Activated B cell treated with CpG ODN at 0.5 μM for 24 hours (primary cell): ENCODE measurements at places on chromosomes 5 and 9.

DNA sequence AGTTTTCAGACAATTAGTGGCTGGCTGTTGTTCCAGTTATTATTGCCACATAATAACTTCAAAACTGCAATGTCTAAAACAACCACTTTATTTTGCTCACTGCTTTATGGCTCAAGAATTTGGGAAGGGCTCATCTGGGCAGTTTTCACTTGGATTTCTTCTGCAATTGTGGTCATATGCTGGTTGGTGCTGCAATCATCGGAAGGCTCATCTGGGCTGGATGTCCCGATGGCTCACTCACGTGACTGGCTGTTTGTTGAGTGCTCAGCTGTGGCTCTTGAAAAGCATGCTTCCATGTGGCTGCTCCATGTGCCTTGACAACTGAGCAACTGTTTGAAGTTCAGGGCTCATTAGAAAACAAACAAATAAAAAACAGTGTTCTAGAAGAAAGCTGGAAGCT lies 1032.5 kb downstream of the DTWD2 start:
- DNase-seq: no peak

- no peak for DNase-seq
These were observed 338.2 kb downstream of the NPR3 start for GRCh38 chr5:33049298-33049697.

GRCh38 chr9:27353474-27354229 lies 56.7 kb upstream of the EQTN start:
- DNase-seq: no peak

DNA sequence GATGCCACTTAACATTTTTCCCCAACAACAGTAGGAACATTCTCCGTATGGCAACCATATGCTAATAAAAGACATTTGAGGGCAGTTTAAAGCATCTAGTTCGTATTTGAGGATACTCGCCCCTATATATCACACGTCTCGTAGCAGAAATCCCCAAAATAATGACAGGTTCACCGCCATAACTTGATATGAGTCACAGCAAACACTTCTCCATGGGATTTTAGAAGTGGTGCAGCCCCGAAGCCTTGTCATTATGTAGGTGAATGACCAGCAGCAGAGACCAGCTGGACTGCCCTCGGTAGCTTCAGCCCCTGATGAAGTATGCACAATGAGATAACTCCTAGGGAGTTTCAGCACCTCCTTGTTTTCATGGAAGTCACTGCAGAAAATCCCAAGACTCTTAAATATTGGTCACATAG lies 2.0 kb downstream of the CTNND2 start:
- no peak for DNase-seq

- DNase-seq: no peak
These were observed 70.5 kb downstream of the ST8SIA4 start for GRCh38 chr5:100832252-100833230.

DNA sequence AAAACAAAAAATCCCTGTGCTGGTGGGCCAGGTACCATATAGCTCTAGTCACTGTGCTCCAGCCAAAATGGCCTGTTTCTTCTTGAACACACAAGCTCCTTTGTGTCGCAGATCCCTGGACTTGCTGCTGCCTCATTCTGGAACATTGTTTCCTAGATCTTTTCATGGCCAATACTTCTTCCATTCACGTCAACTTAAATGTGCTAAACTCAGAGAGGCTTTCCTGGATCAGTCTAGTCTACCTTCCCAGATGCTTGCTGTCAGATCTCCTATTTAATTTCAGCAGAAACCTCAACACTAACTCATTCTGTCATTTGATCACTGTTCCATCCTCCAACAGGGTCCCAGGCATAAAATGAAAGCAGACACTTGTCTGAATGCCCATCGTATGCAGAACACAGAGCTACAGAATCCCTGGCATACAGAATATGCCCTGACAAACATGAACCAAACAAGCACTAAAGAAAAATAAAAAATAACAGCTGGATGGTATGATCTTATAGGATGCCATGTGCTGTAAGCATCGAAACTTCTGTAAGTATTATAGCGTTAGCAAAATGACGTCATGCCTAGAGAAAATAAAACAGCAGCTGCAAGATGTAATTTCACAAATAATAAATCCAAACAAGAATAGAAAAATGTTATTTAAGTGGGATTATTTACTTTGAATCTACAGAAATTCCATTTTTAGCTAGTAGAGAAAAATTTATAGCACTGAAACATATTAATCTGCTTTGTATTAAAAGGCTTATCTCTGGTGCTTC lies 403.7 kb upstream of the DAP start:
- DNase-seq: no peak

- DNase-seq: no peak
These were observed 7.9 kb downstream of the QSOX2 start for GRCh38 chr9:136237486-136238341.

- DNase-seq: no peak
These were observed 73.2 kb downstream of the PGM5 start for GRCh38 chr9:68429631-68430030.

DNA sequence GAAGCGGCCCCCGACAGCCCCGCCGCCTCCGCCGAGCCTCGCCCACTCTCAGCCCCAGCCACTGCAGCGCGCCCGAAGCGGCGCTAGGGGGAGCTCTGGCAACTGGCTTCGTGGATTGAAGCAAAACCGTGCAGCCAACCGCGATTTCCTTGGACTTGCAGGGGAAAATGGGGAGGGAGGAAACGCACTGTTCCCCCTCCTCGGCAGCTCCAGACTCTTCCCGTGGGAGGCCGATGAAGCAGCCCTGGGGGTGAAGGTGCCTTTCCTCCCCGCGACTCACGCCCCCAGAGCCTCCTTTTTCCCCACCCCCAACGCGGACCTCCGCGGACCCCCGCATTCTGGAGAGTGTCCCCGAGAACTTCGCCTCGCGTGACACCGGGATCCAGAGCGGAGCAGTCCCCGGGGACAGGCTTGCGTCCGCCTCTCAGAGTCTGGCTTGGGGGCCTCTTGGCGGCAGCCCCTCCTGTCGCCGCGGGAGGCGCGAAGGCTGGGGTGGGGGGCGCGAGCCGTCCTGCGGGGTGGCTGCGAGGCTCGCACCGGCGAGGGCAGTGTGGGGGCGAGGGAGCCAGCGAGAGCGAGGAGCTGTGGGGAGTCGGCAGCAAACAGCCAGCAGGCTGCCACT lies 3.8 kb downstream of the IER5L start:
- DNase-seq: peak; percentile 74

DNA sequence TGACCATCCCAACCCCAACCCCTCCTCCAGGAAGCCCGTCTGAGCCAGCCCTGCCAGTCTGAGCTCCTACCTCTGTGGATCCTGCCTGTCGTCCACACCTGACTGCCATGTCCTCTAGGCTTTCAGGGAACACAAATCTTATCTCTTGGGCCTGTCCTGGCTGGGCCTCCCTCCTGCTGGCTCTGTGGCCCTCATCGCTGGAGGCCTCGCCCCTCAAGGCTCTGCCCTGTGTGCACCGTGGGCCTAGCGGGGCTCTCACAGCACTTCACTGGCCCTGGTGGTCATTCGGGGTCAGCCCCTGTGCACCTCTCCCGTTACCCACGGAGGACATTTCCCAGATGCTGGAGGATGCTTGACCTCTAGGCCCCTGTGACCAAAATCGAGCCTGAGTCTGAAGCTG lies 133.3 kb downstream of the RXRA start:
- DNase-seq: no peak

GRCh38 chr9:133869674-133870405 lies 122.3 kb downstream of the VAV2 start:
- no peak for DNase-seq

GRCh38 chr5:99331061-99331460 lies 402.3 kb upstream of the CHD1 start:
- no peak for DNase-seq

GRCh38 chr9:131578731-131579504 lies 33.6 kb downstream of the PRRT1B start:
- no peak for DNase-seq

DNA sequence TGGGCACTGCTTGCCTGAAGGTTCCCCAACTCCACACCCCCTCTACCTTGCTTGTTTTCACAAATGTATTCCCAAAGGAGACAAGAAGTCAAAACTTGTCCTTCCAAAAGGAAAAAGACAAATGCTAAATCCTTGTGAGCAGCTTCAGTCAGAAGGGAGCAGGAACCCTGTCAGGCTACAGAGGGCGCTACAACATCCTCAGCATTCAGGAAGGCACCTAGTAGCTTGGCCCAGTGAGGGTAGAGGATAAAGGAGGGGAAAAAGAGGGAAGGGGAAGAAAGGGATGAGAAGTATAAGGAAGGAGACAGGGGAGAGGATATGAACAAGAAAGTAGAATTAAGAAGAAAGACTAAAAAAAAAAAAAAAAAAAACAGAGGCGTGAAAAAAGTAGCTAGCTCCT lies 97.5 kb downstream of the MLLT3 start:
- DNase-seq: no peak

GRCh38 chr5:96790961-96791504 lies 16.7 kb downstream of the ERAP1 start:
- no peak for DNase-seq

DNA sequence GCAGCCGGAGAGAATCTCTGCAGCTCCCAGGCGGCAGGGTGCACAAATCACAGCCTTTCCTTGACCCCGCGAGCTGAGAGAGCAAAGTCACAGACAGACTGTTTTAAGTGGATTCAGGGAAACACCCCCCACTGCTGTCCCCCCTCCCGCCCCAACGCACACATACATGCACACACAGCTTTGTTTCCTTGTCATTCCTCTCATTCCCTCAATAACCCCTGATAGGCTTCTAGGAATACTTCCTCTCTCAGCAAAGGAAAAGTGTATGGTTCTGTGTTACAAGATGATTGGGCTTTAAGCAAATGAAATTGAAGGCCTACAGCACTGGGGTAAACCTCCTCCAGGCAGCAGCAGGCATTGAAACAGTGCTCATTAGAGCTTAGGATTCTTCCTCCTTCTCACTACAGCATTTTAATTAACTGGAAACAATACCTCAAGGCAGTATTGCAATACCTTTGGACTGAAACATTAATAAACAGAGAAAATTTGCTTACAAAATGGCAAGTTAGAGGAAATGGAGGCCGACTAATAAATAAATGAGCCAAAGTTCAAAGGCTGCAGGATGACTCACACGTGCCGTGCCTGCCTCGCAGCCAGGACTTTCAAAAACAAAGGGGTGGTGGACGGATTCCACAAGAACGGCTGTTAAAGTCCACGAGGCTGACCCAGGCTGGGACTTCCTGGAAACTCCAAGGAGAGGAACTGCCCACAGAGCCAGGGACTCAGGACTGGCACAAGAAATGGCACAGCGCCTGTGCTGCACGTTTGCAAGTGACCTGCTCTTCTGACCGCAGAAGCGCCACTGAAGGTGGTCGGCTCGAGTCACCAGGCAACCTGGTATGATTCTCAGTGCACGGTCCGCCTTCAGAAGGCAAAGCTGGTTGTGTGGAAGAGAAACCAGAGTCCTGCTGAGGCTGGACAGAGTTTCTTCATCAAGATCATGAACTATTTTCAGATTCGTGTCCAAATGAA lies 236.2 kb downstream of the SYK start:
- no peak for DNase-seq

DNA sequence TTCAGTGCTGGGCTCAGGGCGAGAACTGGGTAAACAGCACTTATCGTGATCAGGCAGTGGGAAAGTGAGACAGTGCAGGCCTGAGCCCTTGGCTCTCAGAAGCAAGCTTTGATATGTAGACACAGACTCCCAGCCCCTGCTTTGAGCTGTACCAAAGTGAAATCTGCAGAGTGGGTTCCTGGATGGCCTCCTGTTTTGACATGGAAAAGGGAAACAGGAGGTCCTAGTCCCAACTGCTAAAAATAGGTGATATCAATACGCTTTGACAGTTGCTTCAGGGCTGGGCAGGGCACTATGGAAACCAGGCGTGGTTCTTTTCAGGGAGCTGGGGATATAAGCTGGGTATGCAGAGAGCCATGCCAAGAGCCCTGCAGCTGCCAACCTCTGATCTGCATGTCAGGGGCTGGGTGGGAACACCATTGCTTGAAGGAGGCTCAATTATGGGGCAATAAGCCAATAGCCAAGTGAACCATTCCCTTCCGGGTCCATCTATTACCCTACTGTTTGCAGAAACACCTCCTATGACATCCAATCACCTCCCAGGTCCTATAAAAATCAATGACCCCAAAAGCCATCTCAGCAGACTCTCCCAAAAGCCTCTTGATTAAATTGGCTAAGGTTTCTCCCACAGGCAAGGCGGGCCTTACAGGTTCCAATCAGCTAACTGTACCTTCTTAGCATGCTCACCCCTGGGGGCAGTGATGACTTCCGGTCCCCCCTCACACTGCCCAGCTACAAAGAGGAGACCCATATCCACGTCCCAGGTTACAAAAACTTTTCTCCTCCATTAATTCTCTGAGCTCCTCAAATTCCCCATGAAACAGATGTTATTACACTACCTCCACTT lies 45.8 kb downstream of the EPB41L4B start:
- DNase-seq: no peak

- no peak for DNase-seq
These were observed 329.2 kb downstream of the EFNA5 start for GRCh38 chr5:107341376-107342084.

DNA sequence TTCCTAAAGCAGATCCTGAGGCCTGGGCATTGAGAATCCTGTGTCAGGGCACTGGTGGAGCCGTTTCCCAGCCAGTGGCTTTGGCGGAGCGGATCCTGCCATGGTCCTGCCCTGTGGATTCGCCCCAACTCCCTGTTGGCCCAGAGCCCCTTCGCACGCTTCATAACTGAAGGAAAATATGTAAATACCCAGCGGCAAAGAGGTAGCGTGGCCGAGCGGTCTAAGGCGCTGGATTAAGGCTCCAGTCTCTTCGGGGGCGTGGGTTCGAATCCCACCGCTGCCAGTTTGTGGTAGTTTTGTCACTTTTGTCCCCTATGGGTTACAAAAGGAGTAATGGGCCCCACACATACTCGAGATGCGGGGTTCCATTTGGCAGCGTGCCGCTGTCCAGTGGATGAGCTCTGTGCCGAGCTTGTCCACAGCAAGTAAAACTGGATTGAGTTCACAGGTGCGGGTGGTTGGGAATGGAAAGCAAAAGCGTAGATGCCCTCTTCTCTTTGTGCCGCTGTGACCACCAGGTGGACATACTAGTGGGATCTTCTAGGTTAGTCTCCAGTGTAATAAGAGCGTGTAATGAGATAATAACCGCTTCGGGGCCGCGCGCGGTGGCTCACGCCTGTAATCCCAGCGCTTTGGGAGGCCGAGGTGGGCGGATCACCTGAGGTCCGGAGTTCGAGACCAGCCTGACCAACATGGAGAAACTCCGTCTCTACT lies 17.3 kb downstream of the TRIM7 start:
- peak; percentile 58 for DNase-seq
